Left lung (tissue), 14 donors: ENCODE measurements at places on chromosomes 12 and 14. TPM values are rescaled to one million over a fixed set of nuclear protein-coding genes. Genes with fewer than 3 reads are reported as not detected.

Gene SERPINA3
- 1.1 TPM for polyA plus RNA-seq

Gene BEST3
- polyA plus RNA-seq: 0.35 TPM

Gene CLEC1B
- 2.6 TPM for polyA plus RNA-seq

Gene B4GALNT1
- polyA plus RNA-seq: 1.5 TPM

Gene CCDC88C
- 36.3 TPM for polyA plus RNA-seq

Gene DLK1
- polyA plus RNA-seq: 1.3 TPM

Gene PMEL
- 2.2 TPM for polyA plus RNA-seq

Gene ARID2
- 42.6 TPM for polyA plus RNA-seq

Gene C3AR1
- polyA plus RNA-seq: 4.9 TPM

Gene TRIM9
- polyA plus RNA-seq: 1.1 TPM

Gene TROAP
- polyA plus RNA-seq: 32.7 TPM

Gene KCNH3
- polyA plus RNA-seq: 1.4 TPM

Gene LRRIQ1
- polyA plus RNA-seq: 9.9 TPM

Gene IL26
- polyA plus RNA-seq: not detected

Gene LRRK2
- polyA plus RNA-seq: 6.5 TPM

Gene MYF6
- 0.16 TPM for polyA plus RNA-seq

Gene C1S
- 117 TPM for polyA plus RNA-seq

Gene UTP20
- 17.6 TPM for polyA plus RNA-seq

Gene CACNA1C
- 16.6 TPM for polyA plus RNA-seq

Gene PTGER2
- polyA plus RNA-seq: 3.4 TPM

Gene EMP1
- 79.3 TPM for polyA plus RNA-seq

Gene HOXC6
- 1.7 TPM for polyA plus RNA-seq

Gene HCAR2
- 0.16 TPM for polyA plus RNA-seq

Gene PZP
- polyA plus RNA-seq: 2.5 TPM

Gene AGAP2
- polyA plus RNA-seq: 0.56 TPM

Gene PYM1
- 33.8 TPM for polyA plus RNA-seq

Gene BMAL2
- 5.1 TPM for polyA plus RNA-seq

Gene PMCH
- 0.86 TPM for polyA plus RNA-seq

Gene NKX2-8
- not detected for polyA plus RNA-seq

Gene PFKM
- 71.2 TPM for polyA plus RNA-seq

Gene HSPB8
- polyA plus RNA-seq: 14.8 TPM

Gene C12orf50
- polyA plus RNA-seq: 0.61 TPM

Gene TCL1A
- 1.7 TPM for polyA plus RNA-seq

Gene P3H3
- polyA plus RNA-seq: 28.0 TPM

Gene TMPRSS12
- polyA plus RNA-seq: 0.12 TPM

Gene KCNC2
- not detected for polyA plus RNA-seq

Gene PAPOLA
- 241 TPM for polyA plus RNA-seq

Gene SIX1
- 0.89 TPM for polyA plus RNA-seq

Gene KRT6A
- polyA plus RNA-seq: not detected

Gene OR6C2
- polyA plus RNA-seq: not detected

Gene TAS2R50
- 0.20 TPM for polyA plus RNA-seq

Gene NR1H4
- polyA plus RNA-seq: 0.52 TPM

Gene AMHR2
- polyA plus RNA-seq: 3.3 TPM
